ENCODE measurements at places on chromosomes 3 and 15.

- DNase-seq, result no peak
Observed at GRCh38 chr3:188956839-188957489, 214.8 kb upstream of the TPRG1 start.

GRCh38 chr3:59680919-59681318 is 631.1 kb upstream of the CFAP20DC start:
- DNase-seq, result no peak

GRCh38 chr3:126100634-126101301 is 16.8 kb upstream of the SLC41A3 start:
- no peak for DNase-seq

DNA sequence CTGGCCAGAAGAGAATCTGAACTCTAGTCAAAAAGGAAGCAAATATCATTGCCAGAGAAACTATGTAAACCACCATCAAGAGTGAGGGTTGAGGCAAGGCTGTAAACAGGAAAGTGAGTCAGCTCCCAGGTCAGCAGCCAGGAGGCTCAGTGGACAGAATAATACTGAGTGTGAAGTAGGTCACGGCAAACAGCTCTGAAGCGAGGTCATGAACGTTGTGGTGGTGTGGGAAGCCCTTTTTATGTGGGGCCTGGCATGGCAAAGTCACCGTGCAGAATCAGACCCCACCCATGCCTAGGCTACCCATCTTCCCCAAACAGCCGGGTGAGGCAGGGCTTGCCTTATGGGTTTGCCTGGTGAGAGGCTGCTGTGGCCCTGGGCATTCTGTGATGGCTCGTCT is 43.9 kb downstream of the THBS1 start:
- DNase-seq, result peak; percentile 8

GRCh38 chr3:110362751-110363150 is 708.9 kb upstream of the NECTIN3 start:
- DNase-seq, result no peak

GRCh38 chr3:57164657-57165573 is at the start of gene IL17RD:
Gene IL17RD, minus strand, starts transcription at chr3:57165353. Its CDS starts 67 bp downstream, at chr3:57165286.
- DNase-seq, result peak; percentile 76

GRCh38 chr3:102165367-102165766 is 269.4 kb upstream of the ZPLD1 start:
- DNase-seq, result no peak

- no peak for DNase-seq
Observed at GRCh38 chr15:94610485-94610884, 379.1 kb downstream of the MCTP2 start.

- DNase-seq, result no peak
Observed at GRCh38 chr15:70095408-70096214, 2.1 kb downstream of the TLE3 start.

- DNase-seq, result no peak
Observed at GRCh38 chr3:159236321-159236720, 434.5 kb downstream of the MFSD1 start.

GRCh38 chr3:32097768-32098167 is 8.7 kb upstream of the GPD1L start:
- DNase-seq, result no peak

- DNase-seq, result no peak
Observed at GRCh38 chr3:166685246-166685645, 694.9 kb downstream of the ZBBX start.

GRCh38 chr3:57078344-57078634 is 17.8 kb downstream of the SPATA12 start:
- no peak for DNase-seq

DNA sequence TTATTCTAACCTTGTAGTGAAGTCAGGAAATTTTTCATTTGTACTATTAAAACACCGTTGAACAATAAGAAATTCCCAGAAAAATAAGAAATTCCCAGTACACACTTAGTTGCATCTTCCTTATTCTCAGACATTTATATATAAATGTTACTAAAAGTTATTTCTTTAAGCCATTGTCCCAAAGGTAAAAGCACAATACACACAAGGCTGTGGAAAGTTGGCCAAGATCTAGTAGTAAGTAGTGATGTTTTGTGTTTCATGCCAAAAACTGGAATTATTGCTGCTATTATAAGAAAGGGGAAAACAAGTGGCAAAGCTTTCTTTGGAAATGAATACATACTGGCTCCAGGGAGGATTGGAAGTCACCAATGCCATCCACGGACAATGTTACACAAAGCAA is 802.5 kb upstream of the DPPA4 start:
- DNase-seq, result no peak

GRCh38 chr3:117706756-117707155 is 997.2 kb downstream of the TUSC7 start:
- no peak for DNase-seq

DNA sequence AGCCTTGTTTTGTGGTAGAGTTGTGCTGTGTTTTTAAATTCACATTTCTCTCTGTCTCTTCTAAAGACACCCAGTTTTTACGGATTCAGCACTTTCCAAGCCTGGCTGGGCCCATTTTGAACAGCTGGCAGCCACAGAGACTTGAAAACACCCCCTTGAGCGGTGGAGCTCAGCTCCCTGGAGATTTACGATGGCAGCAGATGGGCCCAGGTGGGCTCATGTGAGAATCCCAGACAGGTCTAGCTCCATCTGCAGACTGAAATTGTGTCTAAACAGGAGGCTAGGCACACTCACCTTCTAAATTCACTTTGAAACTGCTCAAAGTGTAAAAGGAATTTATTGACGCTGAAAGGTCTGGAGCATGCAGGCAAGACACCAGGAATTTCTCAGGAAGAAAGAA is 232.0 kb upstream of the HES1 start:
- DNase-seq, result no peak

DNA sequence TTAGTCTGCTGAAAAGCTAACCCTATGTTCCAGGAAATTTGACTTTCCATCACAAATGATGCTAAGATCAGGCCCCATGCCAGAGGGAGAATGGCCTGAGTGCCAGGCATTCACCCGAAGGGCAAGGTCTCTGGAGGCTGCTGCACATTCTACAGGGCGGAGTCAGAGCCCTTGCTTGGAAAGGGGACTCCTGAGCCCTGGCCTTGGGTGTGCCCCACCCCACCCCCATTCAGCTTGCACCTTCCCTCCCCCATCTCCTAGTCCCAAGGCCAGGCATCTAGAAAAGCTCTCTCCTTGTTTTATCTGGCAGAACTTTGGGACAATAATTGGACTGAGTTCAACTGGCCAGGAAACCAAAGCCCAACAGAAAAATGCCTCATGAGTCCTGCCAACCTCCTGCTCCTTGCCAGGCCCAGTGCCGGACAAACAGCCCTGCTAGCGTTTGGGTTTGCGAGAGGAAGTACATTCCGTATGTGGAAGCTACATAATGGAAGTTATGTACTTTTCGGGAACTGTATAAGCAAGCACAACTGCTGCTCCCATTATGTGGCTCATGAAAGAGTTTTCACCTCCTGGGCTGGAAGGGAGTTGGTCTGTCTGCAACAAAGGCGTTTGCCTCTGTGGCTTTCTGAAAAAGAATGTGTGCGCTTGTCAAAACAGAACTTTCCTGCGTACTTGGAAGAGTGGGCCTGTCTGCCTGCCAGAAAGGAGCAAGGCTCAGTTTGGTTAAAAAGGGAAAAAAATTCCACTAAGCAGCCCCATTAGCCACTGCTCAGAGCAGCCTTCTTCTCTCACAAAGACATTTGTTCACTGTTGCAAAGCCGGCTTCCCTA is 321.5 kb upstream of the CTNNB1 start:
- no peak for DNase-seq

DNA sequence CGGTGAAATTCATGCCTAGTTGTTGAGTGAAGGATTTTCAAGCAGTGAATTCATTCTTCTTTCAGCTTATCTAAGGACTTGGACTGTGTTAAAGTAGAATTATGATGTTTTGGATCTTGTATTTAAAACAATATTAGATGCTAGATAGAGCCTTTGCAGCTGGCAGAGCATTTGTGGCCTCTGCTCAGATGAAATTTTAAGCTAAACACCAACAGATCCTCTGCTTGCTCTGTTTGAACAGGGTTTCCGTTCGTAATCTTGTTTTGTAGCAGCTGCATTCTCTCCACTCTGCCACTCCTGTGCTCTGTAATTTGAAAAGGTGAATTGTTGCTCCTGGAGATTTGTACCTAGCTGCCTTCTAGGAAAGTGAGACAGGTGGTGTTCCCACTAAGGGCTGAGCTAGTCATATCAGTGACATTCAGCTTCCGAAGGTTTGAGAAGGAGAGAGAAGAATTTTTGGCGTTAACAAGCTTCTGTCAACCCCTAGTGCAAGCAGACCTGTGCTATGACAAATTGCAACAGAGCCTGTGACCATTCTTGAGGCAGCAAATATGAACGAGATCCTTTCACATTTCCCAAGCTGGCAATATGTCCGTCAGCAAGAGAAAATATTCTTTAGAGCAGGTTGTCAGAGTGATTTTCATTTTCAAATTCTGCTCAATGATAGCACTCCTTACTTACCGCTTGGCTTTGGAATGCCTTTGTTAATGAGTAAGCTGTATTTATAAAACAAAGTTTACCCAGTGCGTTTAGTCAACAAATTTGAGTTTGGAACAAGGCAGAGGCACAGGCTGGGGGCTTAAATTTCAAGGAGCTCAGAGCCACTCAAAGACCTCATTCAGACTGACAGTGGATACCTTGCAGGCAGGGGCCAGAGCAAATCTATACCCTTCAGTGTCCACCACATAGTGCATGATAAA is 5.3 kb downstream of the CHST2 start:
- DNase-seq, result no peak

GRCh38 chr3:63661242-63661641 is 8.8 kb downstream of the SNTN start:
- no peak for DNase-seq

GRCh38 chr15:51812598-51812997 is 16.9 kb upstream of the TMOD3 start:
- DNase-seq, result no peak

DNA sequence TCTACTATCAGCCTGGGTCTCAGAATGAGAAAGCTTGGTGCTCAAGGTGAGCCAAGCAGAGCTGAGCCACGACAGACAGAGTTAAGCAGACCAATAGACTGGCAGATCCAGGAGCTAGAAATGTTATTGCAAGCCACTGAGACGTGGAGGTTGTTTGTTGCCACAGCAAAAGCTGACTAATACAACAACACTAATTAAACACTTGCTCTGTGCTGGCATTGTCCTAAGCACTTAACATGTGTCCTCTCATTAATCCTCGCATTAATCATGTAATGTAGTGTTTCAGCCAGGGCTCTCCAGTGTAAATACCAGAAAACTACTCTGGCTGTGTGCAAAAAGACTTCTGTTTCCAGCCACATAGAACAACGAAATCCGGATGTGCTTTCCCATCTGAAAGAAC is 11.6 kb upstream of the SPSB4 start:
- DNase-seq, result no peak

- DNase-seq, result peak; percentile 16
Observed at GRCh38 chr3:184262764-184263179, 1.4 kb upstream of the CAMK2N2 start.

- no peak for DNase-seq
Observed at GRCh38 chr3:32937331-32937730, 14.1 kb upstream of the CCR4 start.

DNA sequence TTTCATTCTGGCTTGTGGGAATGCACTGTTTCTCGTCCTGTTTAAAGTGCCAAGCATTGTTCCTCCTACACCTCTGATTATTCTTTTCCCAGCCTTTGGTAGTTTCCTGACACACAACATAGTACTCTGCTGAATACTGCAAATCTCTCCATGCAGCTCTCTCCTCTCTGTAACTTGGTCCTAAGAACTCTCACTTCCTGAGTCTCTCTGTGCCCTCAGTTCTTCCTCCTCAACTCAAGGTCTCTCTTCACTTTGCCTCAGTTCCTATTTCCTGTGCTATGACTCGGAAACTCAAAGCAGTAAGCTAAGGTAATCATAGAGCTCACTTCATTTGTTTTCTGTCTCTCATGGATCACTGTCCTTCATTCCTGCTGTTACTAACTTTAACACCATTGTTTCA is 113.4 kb downstream of the ZNF280D start:
- no peak for DNase-seq

DNA sequence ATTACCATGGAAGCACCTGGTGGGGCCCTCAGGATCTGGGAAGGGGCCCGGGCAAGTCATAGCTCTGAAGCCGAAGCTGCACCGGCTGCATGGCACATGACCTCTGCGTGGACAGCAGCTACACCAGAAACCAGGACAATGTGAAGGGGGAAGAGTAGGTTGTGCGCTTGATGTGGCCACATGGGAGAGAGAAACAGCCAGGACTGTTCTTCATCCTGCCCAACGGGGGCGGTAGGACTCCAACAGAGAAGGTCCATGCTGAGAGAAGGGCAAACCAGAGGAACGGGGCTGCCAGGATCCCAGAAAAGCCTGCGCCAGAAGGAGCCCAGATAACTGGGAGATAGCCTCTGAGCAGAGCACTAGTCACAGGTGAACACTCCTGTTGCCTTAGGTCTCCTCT is 54.9 kb upstream of the PRR20G start:
- DNase-seq, result no peak

DNA sequence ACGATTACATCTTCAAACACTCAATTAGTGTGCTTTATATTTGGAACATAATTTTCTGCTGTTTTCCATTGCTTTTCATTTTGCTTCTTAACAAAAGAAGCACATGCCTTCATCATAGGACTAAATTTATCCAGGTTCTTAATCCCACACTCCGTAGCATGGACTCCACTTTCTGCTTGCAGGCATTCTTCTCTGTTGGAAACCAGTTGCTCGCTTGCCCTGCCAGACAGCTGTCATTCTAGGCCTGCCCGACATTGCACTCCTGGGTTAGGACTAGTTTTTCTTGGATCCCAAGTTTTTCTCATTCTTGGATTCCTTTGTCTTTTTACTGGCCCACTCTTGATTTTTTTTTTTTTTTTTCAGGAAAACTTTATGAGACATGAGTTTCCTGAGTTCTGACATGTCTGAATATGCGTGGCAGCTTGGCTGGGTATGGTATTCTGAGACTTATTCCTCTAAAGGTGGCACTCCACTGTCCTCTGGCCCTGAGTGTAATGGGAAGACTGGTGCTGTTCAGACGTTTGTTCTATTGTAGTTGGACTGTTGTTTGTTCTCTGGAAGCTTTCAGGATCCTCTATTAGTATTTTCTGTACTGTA is 6.3 kb upstream of the ATP1B3 start:
- DNase-seq, result no peak

DNA sequence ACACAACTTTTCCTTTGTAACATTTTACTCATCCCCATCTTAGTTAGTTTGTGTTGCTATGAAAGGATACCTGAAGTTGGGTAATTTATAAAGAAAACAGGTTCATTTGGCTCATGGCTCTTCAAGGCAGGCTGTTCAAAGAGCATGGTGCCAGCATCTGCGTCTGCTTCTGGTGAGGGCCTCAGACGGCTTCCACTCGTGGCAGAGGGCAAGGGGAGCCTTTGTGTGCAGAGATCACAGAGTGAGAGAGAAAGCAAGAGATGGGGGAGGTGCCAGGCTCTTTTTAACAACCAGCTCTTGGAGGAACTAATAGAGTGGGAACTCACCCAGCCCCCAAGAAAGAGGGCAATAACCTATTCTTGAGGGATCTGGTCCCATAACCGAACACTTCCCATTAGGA is 23.1 kb downstream of the PLA2G4F start:
- DNase-seq, result no peak

- no peak for DNase-seq
Observed at GRCh38 chr15:25345943-25346342, 92.9 kb downstream of the UBE3A start.

Data from trophoblast cell (in vitro differentiated cells and primary cell).